ENCODE measurements at places on chromosomes 1 and 21.

GRCh38 chr1:229364207-229365065, 21.6 kb upstream of the CCSAP start:
- no peak for DNase-seq

- DNase-seq, result no peak
These were observed 55.0 kb downstream of the KAZN start for GRCh38 chr1:14653461-14653960.

DNA sequence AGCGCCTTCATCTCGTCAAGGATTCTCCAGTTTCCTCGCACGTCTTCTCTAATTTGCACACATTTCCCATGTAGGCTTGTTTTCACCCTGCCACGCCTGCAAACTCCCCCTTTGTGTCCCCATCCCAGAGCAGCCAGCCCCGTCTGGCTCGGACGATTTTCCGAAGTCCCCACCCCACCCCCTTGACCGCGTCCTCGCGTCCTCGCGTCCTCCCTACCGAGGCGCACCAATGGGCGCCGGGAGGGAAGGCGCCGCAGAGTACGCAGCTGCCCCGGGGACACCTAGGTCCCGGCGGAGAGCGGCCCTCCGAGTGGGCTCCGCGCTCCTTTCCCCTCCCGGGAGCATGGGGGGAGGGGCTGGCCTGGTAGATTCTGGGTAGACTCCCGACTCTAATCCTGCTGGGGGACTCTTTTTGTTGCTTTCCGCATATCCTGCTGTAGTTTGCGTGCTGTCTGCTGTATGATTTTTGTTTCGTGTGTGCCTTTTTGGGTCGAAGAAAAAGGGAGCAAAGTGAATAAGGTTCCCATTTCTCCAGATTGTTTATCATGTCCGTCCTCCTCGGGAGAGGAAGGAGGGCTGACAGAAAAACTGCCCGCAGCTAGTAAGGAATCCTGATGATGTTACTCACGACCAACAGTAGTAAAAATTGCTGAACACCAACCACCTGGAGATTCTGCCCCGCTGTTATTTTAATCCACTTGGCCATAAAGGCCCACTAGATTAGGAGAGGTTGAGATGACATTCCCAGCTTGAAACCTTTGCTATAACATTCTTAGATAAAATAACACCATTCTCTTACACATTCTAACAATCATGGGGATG, 1.5 kb downstream of the CACHD1 start:
- no peak for DNase-seq

DNA sequence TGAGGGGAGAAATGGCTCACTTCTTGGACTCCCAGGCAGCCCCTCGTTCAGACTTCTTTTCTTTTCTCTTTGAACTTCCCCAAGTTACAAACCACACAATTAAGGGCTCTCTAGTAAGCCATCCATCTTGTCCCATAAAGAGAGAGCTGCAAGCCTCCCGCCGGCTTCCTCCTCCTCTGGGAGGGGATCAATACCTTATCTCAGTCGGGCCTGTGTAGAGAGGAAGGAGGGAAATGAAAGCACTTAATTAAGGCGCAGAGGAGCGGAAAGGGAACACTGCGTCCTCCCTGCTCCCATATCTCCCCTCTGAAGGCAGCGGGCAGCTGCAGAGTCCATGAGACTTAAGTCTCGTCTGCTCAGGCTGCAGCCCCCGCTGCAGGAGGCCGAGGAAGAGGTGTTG, 112.6 kb upstream of the CSF3R start:
- no peak for DNase-seq

DNA sequence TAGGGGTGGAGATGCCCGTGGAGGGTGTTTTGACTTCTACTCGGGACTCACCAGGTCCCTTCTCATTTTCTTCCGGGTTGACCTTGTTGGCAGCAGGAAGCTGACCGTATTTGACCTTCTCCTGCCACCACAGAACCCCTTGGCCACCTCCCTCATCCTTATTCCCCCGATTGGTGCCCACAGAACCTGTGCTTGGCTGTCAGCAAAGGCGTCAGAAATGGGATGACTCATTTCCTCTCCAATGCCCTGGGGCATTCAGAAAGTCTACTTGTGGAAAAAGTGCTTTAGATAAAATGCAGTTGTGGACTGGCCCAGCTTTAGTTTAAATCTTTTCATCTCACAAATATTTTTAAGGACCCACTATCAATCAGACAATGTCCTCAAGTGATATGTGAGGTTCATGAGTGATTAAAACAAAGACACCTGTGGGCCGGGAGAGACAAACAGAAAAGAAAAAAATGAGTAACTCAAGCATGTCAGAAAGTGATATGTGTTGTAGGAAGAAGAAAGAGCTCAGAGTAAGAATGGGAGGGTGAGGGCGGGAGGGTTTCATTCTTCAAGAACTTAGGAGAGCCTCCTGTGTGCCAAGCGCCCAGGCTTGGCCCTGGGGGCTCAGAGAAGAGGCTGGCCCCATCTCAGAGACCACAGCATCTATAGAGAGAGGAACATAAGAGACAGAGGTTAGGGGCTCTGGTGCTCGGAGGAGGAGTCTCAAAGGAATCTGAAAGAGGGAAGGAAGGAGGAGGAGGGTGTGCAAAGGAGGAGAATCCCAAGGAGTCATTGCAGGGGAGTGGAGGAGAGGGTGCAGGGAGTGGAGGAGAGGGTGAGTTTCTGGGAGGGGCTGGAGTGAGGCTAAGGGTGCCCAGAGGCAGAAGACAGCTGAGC, 221.6 kb upstream of the VAMP3 start:
- DNase-seq, result no peak

- no peak for DNase-seq
These were observed 1.5 kb upstream of the ZMPSTE24 start for GRCh38 chr1:40256401-40257084.

DNA sequence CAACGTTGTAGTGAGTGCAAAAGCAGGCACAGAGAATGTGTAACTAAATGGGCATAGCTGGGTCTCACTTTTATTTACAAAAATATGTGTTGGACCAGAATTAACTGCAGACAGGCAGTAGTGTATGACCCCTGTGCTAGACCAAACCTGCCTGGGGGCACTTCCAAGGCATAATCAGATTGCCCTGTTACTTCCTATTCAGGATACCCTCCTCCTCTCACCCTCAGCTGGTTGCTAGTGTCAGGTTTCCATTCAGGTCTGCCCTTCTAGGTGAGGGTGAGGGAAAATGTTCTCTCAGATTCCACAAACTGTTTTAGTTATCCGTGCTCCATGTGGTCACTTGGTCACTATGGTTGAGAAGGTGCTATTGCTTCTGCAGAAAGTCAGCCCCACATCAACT, 387.3 kb downstream of the LMX1A start:
- no peak for DNase-seq

DNA sequence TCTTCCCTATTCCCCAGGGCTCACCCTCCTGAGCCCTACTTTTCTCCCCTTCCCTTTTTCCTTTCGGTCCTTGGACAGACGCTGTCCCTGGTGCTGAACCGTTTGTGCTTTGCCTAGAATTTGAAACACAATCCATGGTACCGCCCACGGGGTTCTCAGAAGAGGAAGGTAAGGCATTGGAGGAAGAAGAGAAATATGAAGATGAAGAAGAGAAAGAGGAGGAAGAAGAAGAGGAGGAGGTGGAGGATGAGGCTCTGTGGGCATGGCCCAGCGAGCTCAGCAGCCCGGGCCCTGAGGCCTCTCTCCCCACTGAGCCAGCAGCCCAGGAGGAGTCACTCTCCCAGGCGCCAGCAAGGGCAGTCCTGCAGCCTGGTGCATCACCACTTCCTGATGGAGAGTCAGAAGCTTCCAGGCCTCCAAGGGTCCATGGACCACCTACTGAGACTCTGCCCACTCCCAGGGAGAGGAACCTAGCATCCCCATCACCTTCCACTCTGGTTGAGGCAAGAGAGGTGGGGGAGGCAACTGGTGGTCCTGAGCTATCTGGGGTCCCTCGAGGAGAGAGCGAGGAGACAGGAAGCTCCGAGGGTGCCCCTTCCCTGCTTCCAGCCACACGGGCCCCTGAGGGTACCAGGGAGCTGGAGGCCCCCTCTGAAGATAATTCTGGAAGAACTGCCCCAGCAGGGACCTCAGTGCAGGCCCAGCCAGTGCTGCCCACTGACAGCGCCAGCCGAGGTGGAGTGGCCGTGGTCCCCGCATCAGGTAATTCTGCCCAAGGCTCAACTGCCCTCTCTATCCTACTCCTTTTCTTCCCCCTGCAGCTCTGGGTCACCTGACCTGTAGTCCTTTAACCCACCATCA, 10.4 kb downstream of the BCAN start:
- no peak for DNase-seq

GRCh38 chr1:96387785-96388184, 333.8 kb upstream of the PTBP2 start:
- DNase-seq, result no peak

All from urinary bladder (tissue), 4 donors.